GM23248 (cell line): ENCODE measurements at places on chromosomes 1 and 21.

- H3K27ac ChIP-seq: no peak overlapping the region
- DNase-seq: no peak
- peaks cover 13% of the 10 kb centered on the region; the same call in 1 of the 2 replicates for H3K27me3 ChIP-seq
- H3K36me3 ChIP-seq: no peaks in the 10 kb centered on the region
- no peaks in the 10 kb centered on the region for H3K4me1 ChIP-seq
- H3K4me3 ChIP-seq: no peak overlapping the region
Measured at GRCh38 chr1:163537809-163538208, 216.1 kb downstream of the NUF2 start.

- no peaks in the 10 kb centered on the region for H3K36me3 ChIP-seq
- H3K4me3 ChIP-seq: no peak overlapping the region
- no peak for DNase-seq
- no peaks in the 10 kb centered on the region for H3K4me1 ChIP-seq
- H3K27me3 ChIP-seq: no peaks in the 10 kb centered on the region; the same call in 1 of the 2 replicates
- H3K27ac ChIP-seq: no peak overlapping the region
Measured at GRCh38 chr1:110434946-110435345, 16.0 kb upstream of the PROK1 start.

GRCh38 chr1:234934611-234935033 is 194.0 kb downstream of the TOMM20 start:
- no peak overlapping the region for H3K4me3 ChIP-seq
- H3K4me1 ChIP-seq: peaks cover 14% of the 10 kb centered on the region
- no peaks in the 10 kb centered on the region for H3K27me3 ChIP-seq
- no peaks in the 10 kb centered on the region for H3K36me3 ChIP-seq
- peak; percentile 61 for DNase-seq

GRCh38 chr1:179156026-179156425 is 73.5 kb downstream of the ABL2 start:
- no peak overlapping the region for H3K4me3 ChIP-seq
- no peak overlapping the region; the same call in 1 of the 2 replicates for H3K27ac ChIP-seq
- no peaks in the 10 kb centered on the region for H3K27me3 ChIP-seq
- H3K4me1 ChIP-seq: peaks cover 37% of the 10 kb centered on the region

DNA sequence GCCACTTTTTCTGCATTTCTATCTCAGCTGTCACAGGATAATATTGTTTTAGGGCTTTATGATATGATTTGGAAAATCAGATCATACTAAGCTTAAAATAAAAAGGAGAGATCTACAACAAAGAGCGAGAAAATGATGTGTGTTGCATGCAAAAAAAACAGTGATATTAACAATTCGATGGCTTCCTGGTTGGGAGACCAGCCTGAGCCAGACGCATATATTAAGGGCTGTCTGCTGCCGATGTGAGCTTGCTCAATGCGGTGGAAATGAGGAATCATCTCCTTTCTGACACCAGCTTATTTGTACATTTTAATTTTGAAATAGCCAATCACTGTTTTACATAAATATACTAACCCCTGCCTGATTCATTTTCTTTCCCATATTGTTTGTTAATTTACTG is 862.6 kb downstream of the USP25 start:
- no peak for DNase-seq
- peaks cover 13% of the 10 kb centered on the region for H3K4me1 ChIP-seq
- H3K27me3 ChIP-seq: no peaks in the 10 kb centered on the region
- no peak overlapping the region for H3K27ac ChIP-seq
- H3K36me3 ChIP-seq: peaks cover 6% of the 10 kb centered on the region; the same call in 1 of the 2 replicates

DNA sequence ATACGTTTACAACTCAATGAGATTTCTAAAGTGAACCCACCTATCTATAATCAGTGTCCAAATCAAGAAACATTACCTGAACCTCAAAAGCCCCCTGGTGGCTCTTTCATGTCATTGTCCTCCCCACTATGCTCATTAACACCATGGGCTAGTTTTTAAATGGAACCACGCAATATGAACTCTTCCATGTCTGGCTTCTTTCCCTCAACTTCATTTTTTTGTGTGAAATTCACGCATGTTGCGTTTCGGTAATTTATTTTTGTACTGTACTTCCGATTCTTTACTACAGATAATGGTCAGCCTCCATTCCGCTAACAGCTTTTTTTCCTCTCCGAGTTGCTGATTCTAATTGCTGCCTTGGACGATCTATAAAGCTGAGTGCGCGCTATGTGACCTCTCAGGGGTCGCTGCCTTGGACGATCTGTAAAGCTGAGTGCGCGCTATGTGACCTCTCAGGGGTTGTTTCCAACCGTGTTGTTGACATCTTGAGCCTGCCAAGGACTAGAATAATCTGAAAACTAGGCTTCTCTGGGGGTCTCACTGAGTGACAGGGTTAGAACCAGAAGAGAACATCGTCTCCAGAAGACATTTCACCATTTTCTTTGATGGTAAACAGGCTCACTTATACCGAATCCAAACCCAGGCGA is 1.1 kb upstream of the CACYBP start:
- DNase-seq: peak; percentile 71
- peaks cover 41% of the 10 kb centered on the region for H3K4me1 ChIP-seq
- no peaks in the 10 kb centered on the region for H3K27me3 ChIP-seq
- H3K36me3 ChIP-seq: no peaks in the 10 kb centered on the region

GRCh38 chr1:25619101-25619890 is 2.7 kb downstream of the MAN1C1 start:
- H3K27ac ChIP-seq: no peak overlapping the region
- H3K4me1 ChIP-seq: no peaks in the 10 kb centered on the region
- peaks cover 19% of the 10 kb centered on the region for H3K27me3 ChIP-seq
- no peaks in the 10 kb centered on the region for H3K36me3 ChIP-seq

DNA sequence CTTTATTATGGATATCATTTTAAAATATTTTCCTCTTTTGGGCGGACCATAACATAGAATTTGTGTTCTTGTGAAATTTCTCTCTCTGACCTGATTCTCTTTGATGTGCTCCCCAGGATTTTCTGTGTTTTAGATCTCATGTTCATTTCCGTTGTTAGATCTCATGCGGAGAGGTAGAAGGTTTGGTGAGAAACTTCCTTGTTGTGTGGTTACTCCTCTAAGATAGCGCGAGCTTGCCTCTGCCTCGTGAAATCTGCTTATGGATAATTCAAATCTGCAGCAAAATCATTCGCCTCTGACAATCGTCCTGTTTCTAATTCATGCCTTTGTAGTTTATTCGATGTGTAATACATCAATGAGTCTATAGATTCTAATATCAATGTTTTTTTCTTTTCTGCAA is 580.4 kb downstream of the USP25 start:
- H3K4me3 ChIP-seq: no peak overlapping the region
- no peak for DNase-seq
- H3K27me3 ChIP-seq: no peaks in the 10 kb centered on the region
- H3K27ac ChIP-seq: no peak overlapping the region
- H3K4me1 ChIP-seq: peaks cover 11% of the 10 kb centered on the region; the same call in 1 of the 2 replicates

DNA sequence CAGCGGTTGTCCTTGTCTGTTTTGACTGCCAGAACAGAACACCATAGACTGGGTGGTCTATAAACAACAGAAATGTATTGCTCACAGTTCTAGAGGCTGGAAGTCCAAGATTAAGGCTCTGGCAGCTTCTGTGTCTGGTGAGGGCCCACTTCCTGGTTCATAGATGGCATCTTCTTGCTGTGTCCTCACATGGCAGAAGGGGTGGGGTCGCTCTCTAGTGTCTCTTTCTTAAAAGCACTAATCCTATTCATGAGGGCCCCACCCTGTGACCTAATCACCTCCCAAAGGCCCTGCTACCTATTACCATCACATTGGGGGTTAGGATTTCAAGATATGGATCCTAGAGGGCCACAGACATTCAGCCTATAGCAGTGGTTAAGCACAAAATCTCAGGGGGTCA is 304.4 kb downstream of the NFIA start:
- no peaks in the 10 kb centered on the region for H3K27me3 ChIP-seq
- H3K36me3 ChIP-seq: no peaks in the 10 kb centered on the region
- H3K4me1 ChIP-seq: peaks cover 4% of the 10 kb centered on the region; the same call in 1 of the 2 replicates
- H3K4me3 ChIP-seq: no peak overlapping the region
- no peak overlapping the region for H3K27ac ChIP-seq
- no peak for DNase-seq

DNA sequence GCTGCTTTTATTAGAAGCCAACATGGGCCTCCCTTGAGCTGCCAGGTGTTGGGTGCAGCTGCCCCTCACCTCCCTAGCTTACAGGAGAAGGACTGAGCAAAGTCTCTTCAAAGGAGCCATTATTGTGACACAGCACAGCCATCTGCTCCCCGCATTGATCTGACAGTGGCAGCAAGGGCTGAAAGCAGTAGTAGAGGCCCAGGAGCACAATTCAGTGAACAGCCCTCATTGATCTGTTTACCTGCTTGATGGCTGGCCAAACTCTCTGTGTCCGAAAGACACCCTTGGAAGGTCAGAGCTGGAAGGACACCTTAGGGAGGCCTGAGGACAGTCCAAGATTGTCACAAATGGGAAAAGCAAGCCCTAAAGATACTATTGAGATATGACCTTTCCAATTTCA is 14.5 kb downstream of the HMGB4 start:
- no peak overlapping the region for H3K4me3 ChIP-seq
- no peaks in the 10 kb centered on the region for H3K27me3 ChIP-seq
- H3K4me1 ChIP-seq: peaks cover 35% of the 10 kb centered on the region
- DNase-seq: no peak
- H3K27ac ChIP-seq: no peak overlapping the region

- DNase-seq: peak; percentile 51
- no peaks in the 10 kb centered on the region for H3K4me1 ChIP-seq
- H3K27ac ChIP-seq: no peak overlapping the region
- H3K36me3 ChIP-seq: no peaks in the 10 kb centered on the region
- no peaks in the 10 kb centered on the region for H3K27me3 ChIP-seq
Measured at GRCh38 chr1:33119532-33120217, 38.7 kb downstream of the AZIN2 start.

DNA sequence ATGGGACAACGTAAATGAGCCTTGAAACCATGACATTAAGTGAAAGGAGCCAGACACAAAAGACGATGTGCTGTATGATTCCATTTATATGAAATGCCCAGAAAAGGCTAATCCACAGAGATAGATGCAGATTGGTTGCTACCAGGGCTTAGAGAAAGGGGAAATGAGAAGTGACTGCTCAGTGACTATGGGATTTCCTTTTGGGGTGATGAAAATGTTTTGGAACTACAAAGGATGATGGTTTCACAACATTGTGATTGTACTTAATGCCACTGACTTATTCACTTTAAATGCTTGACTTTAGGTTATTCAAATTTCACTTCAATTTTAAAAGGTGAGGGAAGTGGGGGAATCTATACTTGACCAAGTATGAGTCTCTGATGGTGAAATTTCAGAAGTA is 414.3 kb downstream of the SETD4 start:
- no peak for DNase-seq
- no peaks in the 10 kb centered on the region for H3K36me3 ChIP-seq
- H3K4me3 ChIP-seq: no peak overlapping the region

DNA sequence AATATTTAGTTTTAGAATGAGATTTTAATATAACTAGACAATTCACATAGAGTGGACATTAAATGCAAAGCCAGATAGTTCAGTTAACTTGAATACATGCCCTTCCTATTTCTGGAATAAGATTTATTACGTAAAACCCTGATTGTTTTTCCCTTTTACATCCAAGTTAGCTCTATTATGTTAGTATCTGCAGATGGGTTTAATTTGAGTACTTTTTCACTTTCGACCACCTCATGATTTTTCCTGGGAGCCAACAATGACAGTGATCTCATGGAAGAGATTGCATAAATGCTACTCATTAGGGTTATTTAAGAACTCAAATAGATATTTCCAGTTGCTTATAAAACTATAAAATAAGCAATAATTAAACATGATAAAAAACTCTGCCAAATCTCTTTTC is 199.4 kb upstream of the PTGFR start:
- peak overlapping the region; percentile 33; the same call in 1 of the 2 replicates for H3K27ac ChIP-seq
- peak; percentile 34 for DNase-seq
- H3K4me3 ChIP-seq: no peak overlapping the region
- H3K27me3 ChIP-seq: no peaks in the 10 kb centered on the region
